Stimulated activated CD8-positive, alpha-beta memory T cell treated with anti-CD3 and anti-CD28 coated beads, Interleukin-15, amount 100 ng/mL, for 24 hours (primary cell): ENCODE measurements at places on chromosomes 12 and 14.
A peak's percentile ranks its signal among the peaks of the same experiment; 100 is the strongest.

GRCh38 chr14:100466111-100466856 is 120.9 kb downstream of the BEGAIN start:
- no peak for DNase-seq

DNA sequence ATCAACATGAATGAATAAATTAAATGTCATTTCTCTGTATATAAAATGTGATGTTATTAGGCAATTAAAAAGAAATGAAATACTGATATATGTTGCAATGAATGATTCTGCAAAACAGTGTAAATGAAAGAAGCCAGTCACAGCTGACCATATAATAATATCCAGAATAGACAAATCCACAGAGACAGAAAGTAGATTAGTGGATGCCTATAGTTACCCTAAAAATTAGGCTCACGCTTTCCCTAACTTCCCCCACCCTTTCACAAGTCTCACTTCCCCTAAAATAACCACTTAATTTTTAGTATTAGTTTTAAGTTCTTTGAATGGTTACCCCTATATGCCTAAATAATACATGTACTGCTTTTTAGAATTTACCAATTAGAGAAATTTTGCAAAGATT is 348.9 kb upstream of the FAR2 start:
- DNase-seq = no peak

GRCh38 chr14:100081997-100082625 is 16.9 kb downstream of the EVL start:
- no peak for DNase-seq

- DNase-seq = no peak
Observed at GRCh38 chr14:49586673-49587460, 687 bp upstream of the RPS29 start.

DNA sequence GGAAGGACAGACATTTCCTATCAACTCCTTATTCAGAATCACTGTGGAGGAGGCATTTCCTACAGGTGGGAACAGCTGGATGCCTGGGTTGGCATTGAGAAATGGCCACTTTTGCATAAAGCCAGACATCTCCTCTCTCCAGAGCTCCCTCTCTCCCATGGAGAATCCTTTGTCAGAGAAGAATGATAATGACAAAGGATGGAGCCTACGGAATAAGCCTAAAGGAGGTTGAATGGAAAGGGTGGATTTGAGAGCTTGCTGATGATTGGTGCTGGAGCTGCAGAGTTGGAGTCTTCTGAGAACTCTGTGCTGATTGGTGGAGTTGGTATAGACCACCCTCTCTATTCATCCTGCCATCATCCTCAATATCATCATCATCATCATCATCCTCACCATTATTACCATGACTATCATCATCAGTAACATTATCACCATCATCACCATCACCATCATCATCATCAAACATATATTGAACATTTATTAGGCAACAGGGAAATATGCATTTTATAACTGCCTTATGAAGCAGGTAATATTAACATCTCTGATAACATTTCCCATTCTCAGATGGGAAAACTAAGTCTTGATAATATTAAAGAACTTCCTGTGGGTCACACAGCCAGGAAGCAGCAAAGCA is 89.2 kb upstream of the HSPB8 start:
- DNase-seq = no peak

DNA sequence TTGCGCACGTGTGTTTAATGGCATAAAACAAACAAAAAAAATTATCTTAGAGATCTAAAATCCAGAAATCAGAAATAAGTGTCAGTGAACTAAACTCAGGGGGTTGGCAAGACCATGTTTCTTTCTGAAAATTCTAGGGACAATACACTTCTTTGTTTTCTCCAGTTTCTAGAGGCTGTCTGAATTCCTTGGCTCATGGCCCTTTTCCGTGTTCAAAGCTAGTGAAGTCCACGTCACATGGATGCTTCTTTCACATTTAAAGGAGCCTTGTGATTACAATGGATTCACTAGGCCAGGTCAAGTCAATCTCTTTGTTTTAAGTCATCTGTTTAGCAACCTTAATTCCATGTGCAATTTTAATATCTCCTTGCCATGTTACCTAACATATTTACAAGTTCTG is 22.4 kb downstream of the SLCO1B3 start:
- no peak for DNase-seq

DNA sequence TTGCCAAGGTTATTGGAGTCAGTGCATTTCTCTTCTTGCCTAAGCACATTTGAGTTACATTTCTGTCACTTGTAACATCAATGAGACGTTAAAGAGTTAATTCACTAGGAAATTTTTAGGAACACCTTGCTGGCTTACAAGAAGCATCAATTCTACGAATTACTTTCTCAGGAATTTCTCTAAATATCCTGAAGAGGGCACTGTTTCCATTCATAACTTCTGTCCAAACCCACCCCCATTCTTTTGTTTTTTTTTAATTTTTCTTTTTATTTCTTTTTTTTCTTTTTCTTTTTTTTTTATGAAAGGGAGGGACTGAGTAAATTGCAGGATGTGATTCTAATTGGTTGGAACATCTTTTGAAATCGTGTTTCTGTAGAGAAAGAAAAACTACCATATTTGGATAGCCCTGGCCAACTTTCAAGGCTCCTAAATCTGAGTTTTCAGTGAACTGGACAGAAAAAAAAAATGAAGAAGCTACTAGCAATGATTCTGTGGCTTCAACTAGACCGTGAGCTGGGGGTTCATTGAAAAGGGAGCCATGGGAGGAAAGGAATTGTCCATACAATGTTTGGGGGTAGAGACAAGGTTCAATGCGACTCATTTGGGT is 285.3 kb downstream of the DAD1 start:
- no peak for DNase-seq

DNA sequence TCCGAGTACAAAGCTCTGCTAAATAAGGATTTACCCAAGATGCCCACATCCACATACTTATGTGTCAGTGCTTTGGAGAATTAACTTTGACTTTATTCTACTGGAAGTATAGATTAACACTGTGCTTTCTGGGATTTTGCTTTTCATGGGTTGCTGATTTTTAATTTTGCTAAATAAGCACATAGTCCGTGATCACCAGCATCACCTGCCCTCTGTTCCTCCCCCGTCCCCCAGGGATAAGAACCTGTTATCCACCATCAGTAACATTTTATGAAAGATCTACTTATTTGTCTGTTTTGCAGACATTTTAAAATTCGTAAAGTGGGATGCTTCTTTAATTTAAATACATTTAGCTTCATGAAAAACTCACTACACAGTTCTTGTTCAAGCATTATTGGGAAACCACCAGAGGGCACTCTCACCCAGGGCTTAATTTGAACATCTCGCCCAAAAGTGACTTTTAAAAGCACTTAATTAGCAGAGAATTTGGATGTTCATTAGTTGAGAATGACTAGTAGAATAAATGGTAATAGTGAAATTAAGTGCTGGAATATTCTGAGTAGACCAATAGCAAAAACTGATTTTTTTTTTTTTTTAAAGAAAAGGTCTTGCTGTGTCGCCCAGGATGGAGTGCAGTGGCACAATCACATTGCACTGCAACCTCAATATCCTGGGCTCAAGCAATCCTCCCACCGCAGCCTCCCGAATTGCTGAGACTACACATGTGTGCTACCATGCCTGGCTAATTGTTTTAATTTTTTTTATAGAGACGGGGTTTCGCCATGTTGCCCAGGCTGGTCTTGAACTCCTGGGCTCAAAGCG is 35.7 kb downstream of the MRPL42 start:
- peak; percentile 6 for DNase-seq

GRCh38 chr12:123126294-123127181 is 24.4 kb downstream of the PITPNM2 start:
- no peak for DNase-seq

GRCh38 chr14:76644855-76645518 is 116.3 kb upstream of the VASH1 start:
- DNase-seq = no peak

GRCh38 chr14:30290001-30290400 is 269.0 kb upstream of the G2E3 start:
- no peak for DNase-seq

DNA sequence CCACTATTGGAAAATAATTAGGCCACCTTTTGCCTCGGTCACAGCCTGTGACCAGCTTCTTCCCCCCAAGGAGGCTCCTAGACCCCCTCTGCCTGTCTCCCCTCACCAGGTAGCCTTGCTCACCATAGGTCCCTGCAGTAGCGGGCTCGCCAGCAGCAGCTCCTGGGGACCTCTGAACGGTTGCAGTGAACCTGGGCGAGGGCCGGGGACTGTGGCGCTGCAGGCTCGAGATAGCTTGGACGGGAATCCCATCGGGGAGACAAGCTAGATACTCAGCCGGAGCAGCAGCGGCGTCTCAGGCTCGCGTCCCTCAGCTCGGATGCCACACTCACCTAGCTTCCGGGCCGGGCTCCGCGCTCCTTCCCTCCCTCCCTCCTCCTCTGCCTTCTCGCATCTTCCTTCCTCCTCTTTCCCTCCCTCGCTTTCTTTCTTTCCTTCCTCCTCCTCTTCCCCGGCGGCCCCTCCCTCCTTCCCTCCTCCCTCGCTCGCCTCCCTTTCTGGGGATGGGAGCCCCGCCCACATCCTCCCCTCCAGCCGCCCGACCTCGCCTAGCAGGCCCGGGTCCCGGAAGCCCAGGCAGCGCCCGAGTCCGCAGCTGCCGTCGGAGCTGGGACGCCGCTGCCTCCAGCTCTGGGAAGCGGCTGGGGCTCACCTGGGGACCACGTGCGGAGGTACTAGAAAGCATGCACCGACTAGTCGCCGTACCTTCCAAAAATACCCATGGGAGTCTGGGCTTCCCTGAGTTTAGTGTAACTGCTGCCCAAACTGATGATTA is at the start of gene BMP4:
Gene BMP4, minus strand, starts transcription at position 399 of the 775 bp plus-strand sequence. CDS start 4,603 bp downstream, outside the sequence.
- DNase-seq = no peak

DNA sequence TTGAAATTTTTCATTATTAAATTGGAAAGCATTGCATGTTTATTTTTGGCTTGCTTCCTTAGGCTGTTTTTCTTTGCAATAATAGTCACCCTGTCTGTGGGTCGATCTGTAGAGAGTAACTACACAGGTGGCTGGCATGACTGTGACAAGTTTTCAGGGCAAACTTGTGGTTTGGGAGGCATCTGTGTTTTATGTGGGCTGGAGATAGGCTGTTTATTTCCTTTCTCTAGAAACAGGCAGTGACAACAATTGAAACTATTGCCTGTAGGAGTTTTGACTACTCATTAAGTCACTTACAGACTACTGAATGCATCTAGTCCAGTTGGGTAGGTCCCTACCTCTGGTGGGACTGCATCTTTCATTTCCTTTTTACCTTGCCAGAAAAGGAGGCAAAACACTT is 155.6 kb downstream of the DYRK2 start:
- no peak for DNase-seq

DNA sequence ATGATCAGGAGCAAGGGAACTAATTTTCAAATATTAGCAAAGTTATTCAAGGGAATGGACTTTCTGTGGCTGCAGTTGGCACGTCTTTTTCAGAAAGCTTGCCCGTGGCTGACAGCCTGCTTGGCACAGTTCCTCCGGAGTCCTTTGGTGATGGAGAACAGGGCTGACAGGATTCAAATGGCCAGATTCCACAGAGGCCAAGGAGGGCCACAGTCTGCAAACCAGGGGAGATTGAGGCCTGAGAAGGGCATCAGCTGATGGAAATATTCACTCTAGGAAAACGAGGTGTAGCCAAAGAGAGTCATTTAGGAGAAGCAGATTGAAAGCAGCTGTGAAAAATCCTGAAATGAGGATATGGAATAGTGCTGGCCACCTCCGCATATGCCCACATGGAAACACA is 178.3 kb downstream of the EMP1 start:
- no peak for DNase-seq

GRCh38 chr14:23137813-23138535 is 18.9 kb upstream of the CEBPE start:
- DNase-seq = no peak
